AG04450 (cell line): ENCODE measurements at places on chromosomes 7 and 10.

DNA sequence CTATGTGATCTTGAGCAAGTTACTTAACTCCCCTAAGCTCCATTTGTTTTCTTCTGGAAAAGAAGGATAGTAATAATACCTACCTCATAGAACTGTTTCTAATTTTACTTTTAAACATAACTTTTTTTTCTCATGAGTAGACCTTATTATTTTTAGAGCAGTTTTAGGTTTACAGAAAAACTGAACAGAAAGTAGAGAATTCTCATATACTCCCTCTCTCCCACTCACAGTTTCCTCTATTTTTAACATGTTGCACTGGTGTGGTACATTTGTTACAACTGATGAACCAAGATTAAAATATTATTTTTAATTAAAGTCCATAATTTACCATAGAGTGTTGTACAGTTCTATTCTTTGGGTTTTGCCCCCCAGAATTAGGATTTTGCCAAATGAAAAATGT lies 221.3 kb upstream of the CSTF2T start:
- no peak for DNase-seq

DNA sequence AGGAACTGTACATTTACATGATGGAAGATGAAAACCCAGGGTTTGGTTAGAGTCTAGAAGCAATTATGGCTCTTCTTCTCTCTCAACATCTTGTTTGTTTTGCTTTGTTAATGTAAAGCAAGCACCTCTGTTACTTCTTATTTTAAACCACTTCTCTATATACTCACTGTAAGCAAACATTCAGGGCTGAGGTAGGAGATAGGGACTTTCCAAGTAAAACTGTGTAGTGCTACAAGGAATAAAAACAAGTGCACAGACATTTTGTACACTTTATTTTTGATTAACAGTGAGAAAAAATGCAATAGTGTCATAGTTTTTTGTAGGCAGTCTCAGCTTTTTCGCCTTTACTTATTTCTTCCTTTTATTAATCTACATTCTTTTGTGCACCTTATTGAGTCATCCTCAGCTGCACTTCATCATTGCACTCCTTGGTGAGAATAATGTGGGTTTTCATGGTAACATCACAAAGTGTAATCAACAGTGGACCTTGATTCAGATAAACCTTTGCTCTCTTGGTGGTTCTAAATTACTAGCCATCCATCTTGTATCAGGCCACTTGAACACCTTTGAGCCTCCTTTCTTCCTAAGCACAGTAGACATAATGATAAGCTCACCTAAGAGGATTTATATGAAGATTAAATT lies 52.9 kb downstream of the ELMO1 start:
- no peak for DNase-seq

- no peak for DNase-seq
Measured at GRCh38 chr10:92999191-92999590, 61.4 kb upstream of the CYP26C1 start.

DNA sequence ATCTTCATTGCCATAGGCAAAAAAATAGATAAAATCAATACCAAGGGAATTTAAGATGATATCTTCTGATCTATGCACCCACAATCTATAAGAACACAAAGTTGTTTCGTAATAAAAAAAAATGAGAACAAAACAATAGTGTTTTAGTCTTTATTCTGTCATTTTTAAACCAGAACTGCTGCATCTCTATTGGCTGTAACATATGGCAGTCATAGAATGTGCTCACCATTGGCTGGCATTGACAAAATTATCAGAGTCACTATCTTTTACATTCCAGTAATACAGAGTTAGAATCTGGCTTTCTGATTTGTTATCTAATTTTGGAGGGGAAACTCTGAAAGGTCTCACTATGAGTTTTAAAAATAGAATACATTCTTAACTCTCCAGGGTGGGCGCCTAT lies 138.6 kb upstream of the CCDC6 start:
- no peak for DNase-seq

DNA sequence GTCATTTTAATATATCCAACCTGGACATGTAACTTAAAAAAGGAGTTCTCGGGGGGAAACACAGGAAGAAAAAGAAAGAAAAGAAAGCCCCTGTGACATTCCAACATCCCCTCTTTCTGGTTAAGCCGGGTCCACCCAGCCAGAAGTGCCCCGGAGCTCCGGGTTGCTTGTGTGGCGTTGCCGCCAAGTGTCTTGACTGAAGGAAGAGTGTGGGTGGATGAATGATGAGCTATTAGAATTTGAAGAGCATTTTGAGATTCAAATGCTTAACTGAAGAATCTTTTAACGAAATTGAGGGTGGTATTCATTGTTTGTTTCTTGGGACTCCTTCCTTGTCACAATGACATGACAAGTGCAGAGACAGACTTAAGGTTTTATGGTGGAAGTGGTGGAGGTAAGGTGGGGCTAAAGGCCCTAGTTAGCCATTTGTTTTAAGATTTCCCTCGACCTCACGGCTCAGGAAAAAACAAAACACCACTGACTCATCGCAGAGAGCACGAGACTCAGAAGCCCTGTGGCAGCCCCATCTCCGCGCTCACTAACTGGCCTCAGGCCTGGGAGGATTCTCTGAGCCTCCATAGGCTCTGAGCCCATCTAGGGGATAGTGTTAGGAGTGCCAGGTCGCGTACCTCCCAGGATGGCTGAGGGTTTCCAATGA lies 1.8 kb upstream of the GLI3 start:
- DNase-seq, result peak; percentile 34

DNA sequence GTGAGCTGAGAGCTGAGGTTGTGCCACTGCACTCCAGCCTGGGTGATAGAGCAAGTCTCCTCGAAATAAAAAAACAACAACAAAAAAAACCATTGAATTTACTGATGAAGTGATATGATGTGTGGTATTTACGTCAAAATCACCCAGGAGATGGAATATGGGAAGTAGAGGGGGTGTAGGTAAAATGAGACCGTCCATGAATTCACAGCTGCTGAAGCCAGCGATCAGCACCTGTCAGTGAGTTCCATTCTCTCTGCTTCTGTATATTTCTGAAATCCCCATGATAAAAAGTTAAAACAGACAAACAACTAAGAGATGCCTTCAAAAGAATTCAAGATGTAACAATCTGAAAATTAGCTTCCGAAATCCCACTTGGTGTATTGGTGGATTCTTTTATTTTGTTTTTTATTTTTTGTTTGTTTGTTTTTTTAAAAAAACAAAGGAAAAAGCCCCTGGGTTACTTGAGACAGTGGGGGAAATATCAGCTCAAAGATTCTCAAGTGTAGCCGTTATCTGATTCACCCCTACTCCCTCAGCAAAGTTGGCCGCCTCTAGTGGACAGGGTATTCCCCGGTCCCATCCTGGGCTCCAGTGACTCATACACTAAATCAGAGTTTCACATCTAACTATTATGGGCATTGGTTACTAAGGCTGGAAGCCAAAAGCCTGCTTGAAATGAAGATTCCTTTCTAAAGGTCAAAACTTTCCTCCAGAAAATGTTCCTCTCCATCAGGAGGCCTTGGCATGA lies 76.4 kb downstream of the MAP3K8 start:
- no peak for DNase-seq

GRCh38 chr10:126294451-126294850 lies 93.8 kb downstream of the ADAM12 start:
- DNase-seq, result no peak

DNA sequence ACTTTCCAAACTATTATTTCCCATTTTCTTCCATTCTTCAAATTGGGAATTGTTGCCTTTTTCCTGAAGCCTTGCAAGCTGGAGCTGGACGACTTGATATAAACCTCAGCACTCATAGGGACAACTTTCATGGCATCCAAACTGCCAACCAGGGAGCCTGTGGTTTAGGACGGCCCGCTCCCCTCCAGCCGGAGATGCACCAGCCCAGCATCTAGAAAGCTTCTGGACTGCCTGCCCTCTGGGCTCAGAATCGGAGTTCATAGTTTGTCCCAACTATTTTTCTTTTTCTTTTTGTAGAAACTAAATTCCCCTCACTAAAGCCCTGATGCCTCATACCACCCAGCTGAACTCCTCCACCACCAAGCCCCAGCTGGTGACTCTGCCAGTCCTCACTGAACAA lies 200.3 kb downstream of the DNAJB6 start:
- DNase-seq, result no peak

GRCh38 chr10:23354630-23355279 lies 10.2 kb upstream of the C10orf67 start:
- DNase-seq, result no peak

DNA sequence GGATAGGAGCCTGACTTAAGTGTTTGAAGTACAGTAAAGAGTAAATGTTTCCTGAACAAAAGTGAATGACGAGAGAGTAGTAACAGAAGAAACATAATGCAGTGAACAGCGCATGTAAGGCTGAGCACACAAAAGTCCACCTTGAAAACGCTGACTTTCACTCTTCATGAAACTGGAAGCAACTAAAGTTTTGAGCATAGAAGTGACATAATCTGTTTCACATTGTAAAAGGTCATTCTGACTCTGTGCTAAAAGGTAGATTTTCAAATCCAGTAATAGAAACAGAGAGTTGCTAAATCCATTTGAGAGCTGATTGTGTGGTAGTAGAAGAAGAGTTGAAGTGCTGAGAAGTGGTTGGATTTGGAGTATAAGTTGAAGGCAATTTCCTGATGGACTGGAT lies 1037.0 kb downstream of the CNTNAP2 start:
- no peak for DNase-seq

- no peak for DNase-seq
Measured at GRCh38 chr7:2405201-2405600, 1.8 kb downstream of the CHST12 start.

- DNase-seq, result peak; percentile 61
Measured at GRCh38 chr7:133853706-133854276, 273.3 kb upstream of the LRGUK start.

DNA sequence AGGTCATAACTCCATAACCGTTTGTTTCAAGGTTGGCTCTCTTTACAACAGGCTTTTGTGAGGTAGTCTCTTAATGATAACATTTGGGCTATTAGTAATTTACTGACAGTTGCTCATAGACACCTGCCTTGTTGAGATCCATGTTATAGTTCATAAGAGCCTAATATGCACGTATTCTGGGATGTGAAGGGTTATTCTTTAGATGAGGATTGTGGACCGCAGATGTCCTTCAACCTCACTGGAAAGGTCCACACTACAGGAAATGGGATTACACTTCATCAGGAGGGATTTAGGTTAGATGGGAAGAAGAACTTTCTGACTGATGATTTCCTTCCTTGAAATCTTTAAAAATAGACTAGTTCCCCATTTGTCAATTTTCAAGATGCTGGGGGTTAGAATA lies 62.8 kb downstream of the SAMD9 start:
- DNase-seq, result no peak

GRCh38 chr10:126214021-126214420 lies 174.3 kb downstream of the ADAM12 start:
- no peak for DNase-seq
